Activated naive CD8-positive, alpha-beta T cell treated with anti-CD3 and anti-CD28 coated beads for 36 hours (primary cell): ENCODE measurements at places on chromosomes 7 and 10. TPM values are rescaled to one million over a fixed set of nuclear protein-coding genes. Genes with fewer than 3 reads are reported as not detected.

- DNase-seq: no peak
These were observed 147.3 kb downstream of the ZMYND11 start for GRCh38 chr10:282294-283139.

DNA sequence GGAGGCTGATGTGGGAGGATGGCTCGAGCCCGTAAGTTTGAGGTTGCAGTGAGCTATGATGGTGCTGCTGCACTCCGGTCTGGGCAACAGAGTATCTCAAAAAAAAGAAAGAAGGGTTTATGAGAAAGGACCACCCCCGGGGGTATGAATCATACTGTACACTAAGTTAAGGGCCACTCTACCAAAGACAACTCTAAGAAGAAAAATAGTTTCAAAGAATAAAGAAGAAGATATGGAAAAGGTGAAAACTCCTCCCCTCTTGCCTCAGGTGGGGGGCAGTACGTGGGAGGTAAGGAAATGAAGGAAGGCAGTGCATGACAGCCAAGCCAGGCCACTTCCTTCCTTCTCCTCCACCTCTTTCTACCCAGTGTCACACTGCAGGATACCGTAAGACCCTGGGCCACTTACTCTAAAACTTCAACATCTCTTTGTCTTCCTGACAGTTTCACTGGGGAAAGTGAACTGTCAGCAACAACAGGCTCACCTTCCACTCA, 61.3 kb downstream of the PIP4K2A start:
- peak; percentile 55 for DNase-seq

DNA sequence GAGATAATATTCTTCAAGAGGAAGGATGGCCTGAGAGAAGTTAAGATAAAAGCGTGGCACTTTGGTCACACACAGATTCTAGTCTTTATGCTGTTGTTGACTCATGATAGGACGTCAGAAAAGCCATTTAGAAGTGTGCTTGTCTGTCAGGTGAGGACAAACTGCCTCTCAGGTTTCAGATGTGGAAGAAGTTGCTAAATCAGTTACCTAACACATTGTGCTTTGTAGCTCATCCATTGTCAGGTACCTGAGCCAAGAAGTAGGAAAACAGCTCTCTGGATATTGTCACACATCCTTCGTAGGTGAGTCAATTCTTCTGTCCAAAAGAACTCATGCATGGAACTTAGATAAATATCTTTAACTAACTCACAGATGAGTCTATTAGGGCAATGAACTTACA, 49.5 kb upstream of the PHYHIPL start:
- no peak for DNase-seq

Gene LRCH4
- total RNA-seq: 65.6 TPM

DNA sequence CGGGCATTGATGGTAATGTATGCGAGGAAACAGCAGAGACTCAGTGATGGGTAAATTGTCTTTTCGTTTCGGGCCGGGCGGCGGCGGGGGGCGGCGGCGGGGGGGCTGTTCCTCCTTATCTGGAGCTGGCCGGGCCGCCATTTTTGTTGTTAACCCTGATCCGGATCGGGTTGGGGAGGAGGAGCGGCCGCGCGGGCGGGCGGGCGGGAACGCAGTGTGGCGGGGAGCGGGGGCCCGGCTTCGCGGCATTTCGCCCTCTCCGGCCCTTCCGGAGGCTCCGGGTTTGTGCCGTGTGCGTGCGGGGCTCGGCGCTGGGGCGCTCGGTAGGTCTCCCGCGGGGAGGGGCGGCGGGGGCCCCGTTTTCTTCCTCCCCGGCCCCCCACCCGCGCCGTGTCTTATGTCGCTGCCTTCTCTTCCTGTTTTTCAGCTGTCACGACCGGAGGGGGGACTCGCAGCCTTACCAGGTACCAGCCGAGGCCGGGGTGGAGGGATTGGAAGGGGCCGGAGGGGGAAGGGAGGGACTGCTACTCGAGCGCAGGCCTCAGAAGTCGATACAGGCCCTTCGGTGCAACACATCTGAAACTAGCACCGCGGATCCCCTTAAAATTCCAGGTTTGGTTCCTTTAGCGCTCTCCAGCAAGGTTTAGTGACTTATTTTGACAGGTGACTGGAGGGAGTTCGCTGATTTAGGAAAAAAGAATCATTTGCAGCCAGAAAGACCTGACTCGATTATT, 820 bp downstream of the WAC start:
- peak; percentile 66 for DNase-seq

Gene GFRA1
- total RNA-seq: not detected

Gene WEE2
- not detected for total RNA-seq

Gene CACNB2
- not detected for total RNA-seq

Gene CC2D2B
- not detected for total RNA-seq
